T-cell (primary cell): ENCODE measurements at places on chromosomes 3 and 15. TPM values are rescaled to one million over a fixed set of nuclear protein-coding genes. Genes with fewer than 3 reads are reported as not detected.

Gene CCDC54
- not detected for total RNA-seq

Gene LAMB2
- 3.7 TPM for total RNA-seq

Gene GP5
- 8.4 TPM for total RNA-seq

Gene SPATA12
- total RNA-seq = not detected

Gene FGD5
- 0.53 TPM for total RNA-seq
